ENCODE measurements at places on chromosomes 16 and 17.

- DNase-seq, result no peak
- no peak overlapping the region for H3K27ac ChIP-seq
- no peak overlapping the region for H3K4me3 ChIP-seq
- no peaks in the 10 kb centered on the region for H3K36me3 ChIP-seq
Observed at GRCh38 chr16:75176926-75177325, 28.6 kb downstream of the ZFP1 start.

- no peak within 1 kb of the TSS for H3K27ac ChIP-seq
- DNase-seq, result no peak
- no peaks in the 10 kb centered on the region for H3K36me3 ChIP-seq
- H3K4me1 ChIP-seq, result no peaks in the 10 kb centered on the region
- no peak within 1 kb of the TSS for H3K4me3 ChIP-seq
Observed at GRCh38 chr17:12789481-12790248, at the start of gene ARHGAP44. ARHGAP44 (plus strand) TSS chr17:12789498; CDS start chr17:12789839, 341 bp downstream.

- H3K27ac ChIP-seq, result no peak overlapping the region
- peaks cover 91% of the 10 kb centered on the region for H3K27me3 ChIP-seq
- H3K4me3 ChIP-seq, result no peak overlapping the region
- no peaks in the 10 kb centered on the region for H3K36me3 ChIP-seq
Observed at GRCh38 chr17:79146562-79146961, 71.9 kb downstream of the ENGASE start.

DNA sequence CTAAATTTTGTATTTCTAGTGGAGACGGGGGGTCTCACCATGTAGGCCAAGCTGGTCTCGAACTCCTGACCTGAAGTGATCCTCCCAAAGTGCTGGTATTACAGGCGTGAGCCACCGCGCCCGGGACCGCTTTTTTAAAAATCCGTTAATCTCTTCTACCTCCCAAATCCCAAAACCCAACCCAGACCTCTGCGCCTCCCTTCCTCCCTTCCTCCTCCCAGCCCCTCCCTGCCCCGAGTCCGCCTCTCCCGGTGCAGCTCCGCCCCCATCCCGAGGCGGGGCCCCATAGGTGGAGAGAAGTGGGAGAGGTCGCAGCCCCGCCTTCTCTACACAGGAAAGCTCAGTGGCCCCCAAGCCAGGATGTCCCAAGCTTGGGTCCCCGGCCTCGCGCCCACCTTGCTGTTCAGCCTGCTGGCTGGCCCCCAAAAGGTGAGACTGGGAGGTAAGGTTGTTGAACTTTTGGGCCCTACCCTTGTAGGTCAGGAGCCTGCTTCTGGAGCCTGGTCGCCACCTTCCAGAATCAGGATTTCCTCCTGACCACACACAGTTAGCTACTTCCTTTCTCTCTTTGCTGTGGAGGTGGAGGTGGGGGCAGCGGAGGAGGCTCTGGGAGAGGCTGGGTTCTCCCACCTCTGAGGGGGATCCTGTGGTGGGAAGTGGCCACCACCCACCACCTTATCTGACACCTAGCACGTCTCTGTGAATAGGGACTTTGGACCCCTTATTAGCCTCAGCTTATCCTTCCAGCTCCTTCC, at the start of gene TMEM92:
TSS of gene TMEM92 (plus strand) at position 325 of the 755 bp plus-strand sequence. CDS start at position 361, 36 bp downstream.
- no peaks in the 10 kb centered on the region for H3K4me1 ChIP-seq
- H3K4me3 ChIP-seq, result peak within 1 kb of the TSS; percentile 65
- DNase-seq, result no peak
- no peak within 1 kb of the TSS for H3K27ac ChIP-seq

DNA sequence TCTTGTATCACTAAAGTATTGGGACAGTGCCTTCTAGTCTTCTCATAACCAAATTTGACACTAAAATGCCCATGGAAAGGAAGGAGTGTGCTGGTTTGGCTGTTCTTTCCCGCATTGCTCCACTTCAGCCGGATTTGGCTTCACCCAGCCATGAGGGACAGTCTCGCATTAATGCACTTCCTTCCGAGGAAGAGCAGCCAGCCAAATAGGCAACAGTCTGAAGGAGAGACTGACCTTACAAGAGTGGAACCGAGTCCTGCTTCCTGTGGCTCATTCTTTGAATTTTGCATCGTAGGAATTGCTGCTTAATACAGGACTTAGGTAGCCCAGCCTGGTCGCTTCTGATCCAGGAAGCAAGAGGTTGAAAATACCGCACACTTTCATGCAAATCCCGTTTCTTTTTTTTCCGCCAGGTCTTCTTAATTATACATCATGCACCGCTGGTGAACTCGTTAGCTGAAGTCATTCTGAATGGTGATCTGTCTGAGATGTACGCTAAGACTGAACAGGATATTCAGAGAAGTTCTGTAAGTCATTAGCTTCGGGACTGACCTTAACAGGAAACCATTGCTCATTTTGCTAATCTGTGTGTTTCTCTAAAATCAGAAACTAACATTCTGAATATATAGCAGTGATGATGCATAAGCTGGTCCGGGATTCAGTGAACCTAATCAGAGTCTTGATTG, 38.2 kb downstream of the CLEC16A start:
- H3K27ac ChIP-seq, result no peak overlapping the region
- H3K36me3 ChIP-seq, result no peaks in the 10 kb centered on the region
- peaks cover 14% of the 10 kb centered on the region for H3K4me1 ChIP-seq
- H3K27me3 ChIP-seq, result no peaks in the 10 kb centered on the region

GRCh38 chr17:65548269-65548969, 13.0 kb downstream of the AXIN2 start:
- no peak overlapping the region for H3K4me3 ChIP-seq
- H3K27me3 ChIP-seq, result no peaks in the 10 kb centered on the region
- H3K27ac ChIP-seq, result no peak overlapping the region
- H3K36me3 ChIP-seq, result no peaks in the 10 kb centered on the region
- H3K4me1 ChIP-seq, result no peaks in the 10 kb centered on the region

GRCh38 chr16:74568961-74569631, 37.8 kb downstream of the GLG1 start:
- H3K27me3 ChIP-seq, result no peaks in the 10 kb centered on the region
- DNase-seq, result no peak
- no peaks in the 10 kb centered on the region for H3K36me3 ChIP-seq

DNA sequence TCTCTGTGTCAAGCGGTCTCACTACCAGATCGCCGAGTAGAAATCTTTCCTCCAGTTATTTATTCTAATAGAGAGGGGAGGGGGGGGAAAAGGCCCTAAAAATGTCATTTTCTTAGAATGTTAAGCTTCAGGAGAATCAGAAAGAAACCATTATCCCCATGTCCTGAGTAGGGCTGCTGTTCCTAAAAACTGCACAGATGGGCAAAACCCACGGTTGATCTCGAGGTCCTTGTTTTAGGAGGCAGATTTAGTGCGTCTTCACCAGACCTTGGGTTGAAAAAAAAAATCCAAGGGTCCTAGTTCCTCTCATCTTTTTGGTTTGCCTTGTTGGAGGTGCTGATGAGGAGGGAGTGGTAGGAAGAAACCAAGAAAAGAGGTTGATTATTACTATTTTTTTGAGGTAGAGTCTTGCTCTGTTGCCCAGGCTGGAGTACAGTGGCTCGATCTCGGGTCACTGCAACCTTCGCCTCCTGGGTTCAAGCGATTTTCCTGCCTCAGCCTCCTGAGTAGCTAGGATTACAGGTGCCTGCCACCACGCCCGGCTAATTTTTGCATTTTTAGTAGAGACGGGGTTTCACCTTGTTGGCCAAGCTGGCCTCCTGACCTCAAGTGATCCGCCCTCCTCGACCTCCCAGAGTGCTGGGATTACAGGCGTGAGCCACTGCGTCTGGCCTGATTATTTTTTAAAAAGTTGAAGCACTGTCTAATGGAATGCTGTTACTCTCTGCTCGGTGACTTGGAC, 1.4 kb downstream of the CBFB start:
- no peak for DNase-seq
- peaks cover 9% of the 10 kb centered on the region for H3K4me1 ChIP-seq
- peaks cover 5% of the 10 kb centered on the region for H3K36me3 ChIP-seq
- H3K27me3 ChIP-seq, result no peaks in the 10 kb centered on the region
- peak overlapping the region; percentile 75 for H3K27ac ChIP-seq
- H3K4me3 ChIP-seq, result peak overlapping the region; percentile 71

- H3K36me3 ChIP-seq, result no peaks in the 10 kb centered on the region
- H3K4me3 ChIP-seq, result no peak overlapping the region
Observed at GRCh38 chr17:2084766-2085647, 30.1 kb downstream of the HIC1 start.

GRCh38 chr16:9441012-9441411, 349.6 kb downstream of the HAPSTR1 start:
- H3K4me1 ChIP-seq, result no peaks in the 10 kb centered on the region
- no peak overlapping the region for H3K4me3 ChIP-seq
- H3K27me3 ChIP-seq, result no peaks in the 10 kb centered on the region

DNA sequence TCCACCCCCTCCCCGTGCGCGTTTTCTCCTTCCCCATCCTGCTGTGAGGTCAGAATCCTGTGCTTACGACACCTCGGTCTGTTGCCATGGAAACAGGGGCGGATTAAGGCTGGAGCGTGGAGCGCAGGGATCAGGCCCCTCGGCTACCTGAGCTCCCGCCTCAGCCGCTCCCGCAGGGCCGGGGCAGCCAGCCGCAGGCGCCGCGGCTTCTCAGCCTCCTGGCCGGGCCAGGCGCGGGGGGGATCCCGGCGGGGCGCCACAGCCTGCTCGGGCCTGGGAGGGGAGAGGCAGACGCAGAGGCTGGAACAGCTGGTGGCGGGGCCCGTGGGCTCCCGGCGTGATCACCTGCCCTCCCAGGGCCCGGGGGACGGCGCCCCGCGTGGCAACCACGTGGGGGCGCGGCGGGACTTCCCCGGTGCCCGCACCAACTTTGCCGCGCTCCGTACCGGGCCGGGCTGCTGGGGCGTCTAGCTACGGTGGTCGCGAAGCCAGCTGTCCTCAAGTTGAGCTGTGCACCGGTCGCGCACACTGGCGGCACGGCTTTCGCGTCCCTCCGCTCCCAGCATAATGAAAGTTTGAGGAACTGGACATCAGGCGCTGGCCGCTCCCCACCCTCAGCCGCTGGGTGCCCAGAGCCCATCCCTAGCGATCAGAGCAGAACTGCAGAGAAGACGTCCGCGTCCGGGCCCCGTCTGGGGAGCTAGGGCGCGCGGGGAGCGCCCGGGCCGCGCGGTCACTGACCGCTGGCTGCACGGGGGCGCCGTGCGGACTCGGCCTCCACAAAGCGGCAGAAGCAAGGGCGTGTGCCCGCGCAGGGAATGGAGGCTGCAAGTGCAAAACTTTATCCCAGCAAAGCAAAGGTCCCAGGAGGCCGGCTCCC, 1.2 kb downstream of the RTN4RL1 start:
- H3K27me3 ChIP-seq, result peaks cover 97% of the 10 kb centered on the region
- no peaks in the 10 kb centered on the region for H3K4me1 ChIP-seq
- no peak for DNase-seq
- H3K27ac ChIP-seq, result no peak overlapping the region
- H3K36me3 ChIP-seq, result no peaks in the 10 kb centered on the region
- no peak overlapping the region for H3K4me3 ChIP-seq

DNA sequence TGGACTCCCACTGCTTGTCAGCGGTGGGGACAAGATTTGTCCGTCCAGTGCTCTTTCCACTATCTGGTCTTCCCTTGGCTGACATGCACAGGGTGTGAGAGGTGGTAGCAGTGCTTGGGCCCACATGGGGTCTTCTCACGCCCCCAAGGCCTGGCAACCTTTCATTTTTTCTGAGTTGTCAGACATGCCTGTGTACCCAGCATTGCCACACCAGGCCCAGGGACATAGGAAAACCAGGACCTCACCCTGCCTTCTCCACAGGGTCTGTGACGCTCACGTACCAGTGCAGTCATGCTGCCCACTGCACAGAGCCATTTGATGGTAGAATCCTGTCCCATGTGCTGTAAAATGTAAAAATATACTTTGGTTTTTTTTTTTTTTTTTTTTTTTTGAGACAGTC, 57.8 kb downstream of the B9D1 start:
- H3K36me3 ChIP-seq, result no peaks in the 10 kb centered on the region
- no peaks in the 10 kb centered on the region for H3K27me3 ChIP-seq
- DNase-seq, result no peak
- peak overlapping the region; percentile 16 for H3K4me3 ChIP-seq
- peaks cover 66% of the 10 kb centered on the region for H3K4me1 ChIP-seq
- H3K27ac ChIP-seq, result peak overlapping the region; percentile 99

DNA sequence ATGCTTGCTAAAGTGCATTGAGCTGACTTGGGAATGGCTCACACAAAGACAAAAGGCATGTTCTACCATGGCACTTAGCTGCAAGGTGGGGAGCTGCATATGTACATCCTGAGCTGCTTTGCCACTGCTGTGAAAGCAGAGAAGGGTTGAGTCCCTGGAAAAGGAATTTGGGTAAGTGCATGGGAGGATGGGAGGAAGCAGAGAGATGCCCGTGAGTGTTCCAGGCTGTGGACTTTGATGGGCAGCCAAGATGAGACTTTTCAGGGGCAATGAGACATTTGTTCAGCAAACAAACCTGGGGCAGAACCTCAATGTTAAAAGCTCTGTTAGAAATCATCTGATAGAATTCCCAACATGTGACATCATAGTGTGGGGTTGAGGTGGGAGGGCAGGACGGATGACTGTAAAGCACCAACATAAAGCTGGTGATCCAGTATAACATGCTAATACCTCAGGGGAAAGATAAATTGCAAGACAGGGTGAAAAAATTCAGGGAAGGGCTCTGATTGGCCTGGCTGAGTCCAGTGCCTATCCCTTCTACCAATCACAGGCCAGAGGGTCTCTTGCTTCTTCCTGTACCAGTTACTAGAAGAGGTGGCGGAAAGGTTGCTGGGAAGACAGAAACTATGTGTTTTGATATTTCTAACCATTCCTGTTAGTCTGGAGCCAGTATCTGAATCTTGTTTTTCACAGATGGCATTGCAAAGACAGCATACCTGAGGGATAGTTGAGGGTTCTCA, 163.2 kb downstream of the UTP18 start:
- H3K27me3 ChIP-seq, result no peaks in the 10 kb centered on the region
- no peak overlapping the region for H3K4me3 ChIP-seq
- no peaks in the 10 kb centered on the region for H3K36me3 ChIP-seq
- DNase-seq, result no peak

GRCh38 chr16:78389009-78389498, 289.6 kb downstream of the WWOX start:
- no peak for DNase-seq
- no peak overlapping the region for H3K27ac ChIP-seq
- no peaks in the 10 kb centered on the region for H3K36me3 ChIP-seq
- no peaks in the 10 kb centered on the region for H3K27me3 ChIP-seq
- no peak overlapping the region for H3K4me3 ChIP-seq
